ENCODE measurements at places on chromosomes 5 and 9.

GRCh38 chr9:135601988-135602387 is 37.4 kb downstream of the GLT6D1 start:
- DNase-seq: no peak

- DNase-seq: no peak
Observed at GRCh38 chr5:77180167-77181081, 30.1 kb upstream of the PDE8B start.

GRCh38 chr9:114652776-114653555 is 4.6 kb downstream of the TEX53 start:
- DNase-seq: no peak

- DNase-seq: no peak
Observed at GRCh38 chr9:134616341-134616740, 25.3 kb upstream of the COL5A1 start.

GRCh38 chr9:124839612-124840299 is 13.5 kb upstream of the WDR38 start:
- no peak for DNase-seq

DNA sequence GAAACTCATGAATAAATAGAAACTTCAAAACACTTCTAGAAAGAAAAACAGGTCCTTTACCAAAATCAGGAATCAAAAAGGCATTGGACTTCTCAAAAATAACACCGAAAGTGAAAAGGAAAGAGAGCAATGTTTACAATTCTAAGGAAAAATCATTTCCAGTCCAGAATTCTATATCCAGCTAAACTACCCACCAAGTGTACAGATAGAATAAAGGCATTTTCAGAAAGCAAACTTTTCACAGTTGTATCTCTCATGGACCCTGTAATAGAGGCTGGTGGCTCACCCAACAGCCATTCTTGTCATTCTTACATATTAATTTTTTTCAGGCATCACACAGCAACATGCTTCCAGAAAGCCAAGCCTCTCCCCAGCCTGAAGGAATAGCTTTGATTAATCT is 63.7 kb downstream of the FOXD1 start:
- no peak for DNase-seq

DNA sequence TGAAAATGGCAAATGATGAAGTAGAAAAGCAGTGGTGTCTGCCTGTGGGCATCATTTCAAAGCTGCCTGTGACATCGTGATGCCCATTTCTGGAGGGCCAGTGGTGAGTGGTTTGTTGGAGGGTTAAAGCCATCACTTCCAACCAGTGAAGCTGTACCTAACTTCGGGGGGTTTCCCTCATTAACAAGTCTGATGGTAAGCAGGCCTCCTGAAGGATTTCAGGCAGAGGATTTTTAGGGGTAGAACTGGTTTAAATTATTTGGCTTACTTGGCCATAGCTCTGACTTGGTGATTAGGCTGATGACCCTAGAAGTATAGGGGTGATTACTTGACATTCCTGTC is 10.7 kb downstream of the TNFAIP8 start:
- DNase-seq: peak; percentile 60

GRCh38 chr9:8207596-8207995 is 408.0 kb upstream of the DMAC1 start:
- no peak for DNase-seq

DNA sequence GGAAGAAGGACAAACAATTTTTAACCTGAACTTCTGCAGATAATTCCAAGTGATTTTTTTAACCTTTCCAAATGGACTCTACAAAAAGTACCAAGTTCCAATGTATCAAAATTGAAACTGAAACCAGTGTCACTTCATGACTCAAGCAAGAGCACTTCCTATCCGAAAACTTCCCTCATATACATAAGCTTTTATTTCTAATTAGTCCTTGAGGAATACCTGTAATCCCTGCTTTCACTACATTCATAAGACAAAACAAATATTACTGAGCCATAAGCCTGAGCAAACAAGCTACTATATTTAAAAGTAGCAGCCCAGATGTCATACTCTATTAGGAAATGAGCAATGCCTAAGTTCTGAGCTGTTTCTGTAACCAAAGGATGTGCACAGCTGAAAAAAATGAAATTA is 224.4 kb downstream of the EBF1 start:
- peak; percentile 13 for DNase-seq

DNA sequence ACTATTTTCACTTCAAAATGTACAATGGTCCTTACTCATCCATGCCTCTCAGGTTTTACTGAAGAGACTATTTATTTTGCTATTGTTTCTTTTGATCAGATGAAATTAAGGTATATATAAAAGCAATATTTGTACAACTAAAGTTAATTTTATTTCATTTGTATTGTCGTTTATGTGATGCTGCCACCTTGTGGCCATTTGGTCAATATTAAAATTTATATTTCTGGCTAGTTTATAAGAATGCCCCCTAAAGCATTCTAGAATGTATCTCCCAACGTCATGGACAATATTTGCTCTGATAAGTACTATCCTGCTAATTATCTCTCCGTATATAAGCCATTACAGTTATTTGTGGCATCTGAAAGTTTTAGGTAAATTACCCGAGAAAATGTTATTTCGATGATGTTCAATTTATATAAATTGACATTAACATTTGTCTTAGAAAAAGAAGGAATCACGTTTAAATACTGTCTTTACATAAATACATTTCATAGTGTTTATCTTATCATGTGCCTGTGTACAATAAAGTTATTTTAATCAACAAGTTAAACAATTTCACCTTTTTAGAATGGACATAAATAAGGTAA is 680.0 kb downstream of the TAF11L14 start:
- DNase-seq: no peak
